Activated CD4-positive, alpha-beta T cell treated with anti-CD3 and anti-CD28 coated beads, Interleukin-2, amount 10 ng/mL, durations not matched to agents 7 days and 5 days (primary cell): ENCODE measurements at places on chromosomes 2 and 18. TPM values are rescaled to one million over a fixed set of nuclear protein-coding genes. Genes with fewer than 3 reads are reported as not detected.

- no peak for DNase-seq
Measured at GRCh38 chr2:130849896-130850787, 13.4 kb downstream of the ARHGEF4 start.

DNA sequence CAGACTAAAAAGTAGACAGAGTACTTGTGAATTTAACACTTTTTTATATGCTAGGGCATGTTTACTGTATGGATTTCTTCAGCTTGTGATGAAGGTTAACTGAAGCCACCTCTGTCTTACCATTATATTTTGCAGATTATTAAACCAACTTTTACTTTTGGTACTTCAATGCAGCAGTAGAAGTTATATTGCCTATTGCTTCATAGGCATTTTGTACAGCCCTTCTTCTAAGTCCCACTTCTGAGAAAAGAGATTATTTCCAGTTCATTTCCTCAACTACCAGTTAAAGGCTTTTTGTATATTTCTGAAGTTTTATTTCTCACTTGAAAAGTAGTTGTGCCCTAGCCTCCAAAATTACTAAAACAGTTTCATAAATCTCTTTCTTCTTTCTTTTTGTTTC is 256.4 kb upstream of the FBXO11 start:
- DNase-seq = no peak

GRCh38 chr2:236512267-236512666 is 57.4 kb upstream of the ACKR3 start:
- DNase-seq = no peak

Gene BOK
- not detected for total RNA-seq

Gene CD8A
- 0.72 TPM for total RNA-seq
